ENCODE measurements at places on chromosomes 7 and 10.

GRCh38 chr7:111126987-111127386, 36.1 kb downstream of the LRRN3 start:
- no peak for DNase-seq

DNA sequence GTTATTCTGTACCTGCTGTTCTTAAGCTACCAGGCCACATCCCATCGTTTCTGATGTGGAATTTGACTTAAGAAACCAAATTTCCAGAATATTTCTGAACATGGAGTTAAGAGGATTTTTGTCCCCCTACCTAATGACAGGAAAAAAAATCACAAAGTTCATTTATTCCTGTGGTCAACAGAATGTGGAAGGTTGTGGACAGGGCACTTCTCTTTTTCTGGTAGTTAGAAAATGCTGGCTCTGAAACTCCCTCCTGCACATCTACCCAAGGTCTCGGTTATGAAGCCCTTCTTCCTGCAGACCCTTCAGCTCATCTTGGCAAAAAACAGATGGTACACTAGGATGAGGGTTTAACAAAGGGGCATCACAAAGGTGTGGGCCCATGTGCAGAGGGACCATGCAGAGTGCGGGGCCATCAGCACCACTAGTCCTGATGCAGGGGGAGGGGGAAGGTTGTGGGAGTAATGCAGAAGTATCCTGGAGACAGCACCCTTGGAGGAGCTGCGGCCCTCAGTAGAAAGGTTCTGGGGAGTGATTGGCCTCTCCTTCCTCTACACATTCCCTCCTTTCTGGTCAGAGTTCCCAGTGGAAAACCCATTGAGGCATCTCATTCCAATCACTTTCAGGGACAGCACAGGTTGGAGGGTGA, 9.8 kb downstream of the ALOX5 start:
- no peak for DNase-seq

DNA sequence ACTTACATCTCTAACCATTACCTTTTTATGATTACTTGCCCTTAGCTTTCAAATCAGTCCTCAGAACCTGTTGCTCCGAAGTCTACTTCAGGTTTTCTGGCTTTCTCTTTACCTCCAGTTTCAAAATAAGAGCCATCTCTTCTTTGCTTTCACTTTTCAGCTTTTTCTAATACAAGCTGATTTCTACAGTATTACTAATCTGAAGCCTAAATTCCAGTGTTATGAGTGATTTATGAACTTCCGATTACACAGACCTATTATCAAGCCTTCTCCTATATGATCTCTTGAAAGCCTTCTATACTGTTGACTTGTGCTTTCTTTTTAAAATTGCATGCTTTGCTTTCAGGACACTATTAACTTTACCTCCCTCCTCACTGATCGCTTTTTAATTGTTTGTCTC, 1307.8 kb upstream of the CELF2 start:
- no peak for DNase-seq

GRCh38 chr10:8238986-8239385, 184.5 kb downstream of the GATA3 start:
- DNase-seq = no peak

DNA sequence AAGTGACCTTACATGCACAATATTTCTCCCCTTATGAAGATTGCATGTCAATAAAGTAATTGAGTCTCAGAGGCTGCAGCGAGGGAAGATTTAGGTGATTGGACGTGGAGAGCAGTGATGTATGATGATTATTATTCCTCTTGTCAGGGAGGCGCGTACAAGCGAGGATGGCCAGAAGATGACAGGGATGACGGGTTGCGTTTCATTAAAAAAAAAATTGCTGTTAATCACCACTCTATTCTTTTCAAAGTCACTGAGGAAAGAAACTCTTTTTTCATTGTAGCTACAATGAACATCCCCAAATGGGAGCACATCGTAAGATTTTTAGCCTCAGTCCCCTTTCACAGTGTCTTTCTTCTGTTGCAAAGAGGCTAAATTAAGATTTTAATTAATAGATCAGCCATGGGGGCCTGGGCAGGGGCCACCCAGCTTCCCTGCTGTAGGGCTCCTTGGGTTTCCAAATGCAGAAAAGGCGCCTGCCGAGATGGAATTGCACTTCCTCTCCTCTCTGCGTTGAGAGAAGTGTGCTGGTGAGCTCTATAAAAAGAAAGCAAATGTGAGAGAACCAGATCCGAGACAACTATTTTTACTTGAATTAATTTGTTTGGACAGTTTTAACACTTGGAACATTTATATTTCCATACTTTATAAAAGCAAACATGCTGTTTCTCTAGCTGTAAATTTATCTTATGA, 998.1 kb downstream of the LRMDA start:
- no peak for DNase-seq

Measured in stimulated activated CD8-positive, alpha-beta memory T cell treated with anti-CD3 and anti-CD28 coated beads, Interleukin-4, amount 100 ng/mL, for 1 hour (primary cell).